Esophagus squamous epithelium (tissue), 5 donors: ENCODE measurements at places on chromosomes 7 and 10.

DNA sequence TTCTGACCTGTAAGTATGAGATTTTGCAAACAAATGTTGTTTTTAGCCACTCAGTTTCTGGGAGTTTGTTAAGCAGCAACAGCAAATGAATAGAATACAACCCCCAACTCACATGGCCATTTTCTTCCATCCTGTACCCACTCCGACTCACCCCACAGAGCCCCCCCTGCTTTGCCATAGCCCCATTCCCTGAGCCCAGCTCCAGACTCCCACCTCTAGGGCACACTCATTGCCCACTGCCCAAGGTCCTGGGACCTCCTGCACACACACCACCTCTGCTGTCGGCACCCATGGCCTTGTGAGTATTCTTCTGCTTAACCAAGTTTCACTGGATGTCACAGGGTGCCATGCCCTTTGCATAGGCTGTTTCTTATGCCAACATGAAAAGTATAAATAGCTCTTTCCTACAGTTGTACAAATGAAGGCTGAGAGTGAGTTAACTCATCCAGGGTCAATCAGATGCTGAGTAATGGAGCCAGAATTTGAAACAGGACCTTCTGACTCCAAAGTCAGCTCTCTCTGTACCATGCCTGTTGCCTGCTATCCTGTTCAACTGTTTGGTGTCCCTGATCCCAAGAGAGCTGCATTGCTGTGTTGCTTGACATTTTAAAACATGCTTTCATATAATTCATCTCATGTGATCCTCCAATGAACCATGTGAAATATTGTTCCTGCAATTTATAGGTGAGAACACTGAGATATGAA, 367.8 kb upstream of the ZMIZ1 start:
- no peak for DNase-seq

DNA sequence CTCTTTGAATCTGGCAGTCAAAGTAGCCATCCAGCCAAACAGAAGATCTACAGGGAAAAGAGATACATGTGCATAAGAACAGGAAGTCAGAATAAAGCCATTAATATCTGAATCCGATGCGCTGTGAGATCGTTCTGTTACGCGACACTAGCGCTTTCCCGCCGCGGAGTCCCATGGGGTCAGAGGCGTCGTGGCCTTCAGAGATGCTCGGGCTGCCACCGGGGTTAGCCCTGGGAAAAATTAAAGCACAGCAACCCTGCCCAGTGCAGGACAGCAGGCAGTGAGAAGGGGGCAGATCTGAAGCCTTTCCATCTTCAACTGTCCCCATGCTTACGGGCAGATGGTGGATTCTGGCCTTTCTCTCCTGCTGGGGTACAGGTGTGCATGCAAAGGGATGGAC, 225.6 kb upstream of the MGMT start:
- DNase-seq: no peak

DNA sequence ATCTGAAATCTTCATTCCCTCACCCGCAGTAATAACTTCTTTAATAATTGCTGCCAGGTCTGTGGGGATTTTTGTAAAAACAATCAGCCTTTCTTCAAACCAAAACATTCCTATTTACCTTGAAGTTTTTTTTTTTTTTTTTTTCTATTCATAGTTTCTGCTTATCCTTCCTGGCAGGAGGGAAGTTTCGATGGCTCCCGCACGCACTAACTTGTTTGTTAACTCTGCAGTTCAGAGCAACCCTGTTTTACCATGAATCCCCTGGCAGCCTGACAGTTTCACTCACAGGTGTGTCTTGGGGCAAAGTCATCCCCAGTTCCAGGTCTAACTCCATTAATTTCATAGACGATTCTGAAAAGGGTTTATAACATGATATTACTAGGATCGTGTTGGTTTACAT, 149.3 kb downstream of the KLF6 start:
- DNase-seq: no peak

- no peak for DNase-seq
Observed at GRCh38 chr10:119526621-119527592, 15.6 kb downstream of the RGS10 start.

DNA sequence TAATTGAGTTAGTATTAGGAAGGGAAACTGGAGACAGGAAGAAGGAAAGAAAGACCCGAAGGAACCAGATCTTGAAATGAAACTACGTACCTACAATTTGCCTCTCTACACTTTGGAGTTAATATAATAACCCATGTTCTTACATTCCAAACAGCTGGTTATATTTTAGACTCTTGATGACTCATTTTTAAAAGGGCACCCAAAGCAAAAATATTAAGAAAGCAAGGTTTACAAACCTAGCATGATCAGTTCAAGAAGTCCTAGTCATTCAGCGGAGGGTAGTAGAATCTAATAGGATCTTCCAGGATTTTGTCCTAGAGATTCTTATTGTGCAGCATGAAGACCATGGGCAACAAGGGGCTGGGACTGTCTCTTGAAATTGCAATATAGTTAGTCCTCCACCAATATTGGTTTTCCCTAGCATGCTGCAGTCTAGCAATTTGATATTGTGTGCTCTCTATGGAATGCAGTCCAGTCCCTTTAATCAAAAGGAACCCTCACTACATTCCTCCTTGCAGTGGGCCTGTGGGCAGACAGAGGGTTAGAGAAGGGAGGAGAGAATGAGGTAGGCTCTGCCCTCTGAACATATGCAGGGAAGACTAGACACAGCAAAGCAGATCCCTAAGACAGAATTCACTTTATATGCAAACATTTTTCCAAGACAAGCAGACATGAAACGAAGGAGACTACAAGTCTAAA, 230.3 kb downstream of the INHBA start:
- DNase-seq: no peak

DNA sequence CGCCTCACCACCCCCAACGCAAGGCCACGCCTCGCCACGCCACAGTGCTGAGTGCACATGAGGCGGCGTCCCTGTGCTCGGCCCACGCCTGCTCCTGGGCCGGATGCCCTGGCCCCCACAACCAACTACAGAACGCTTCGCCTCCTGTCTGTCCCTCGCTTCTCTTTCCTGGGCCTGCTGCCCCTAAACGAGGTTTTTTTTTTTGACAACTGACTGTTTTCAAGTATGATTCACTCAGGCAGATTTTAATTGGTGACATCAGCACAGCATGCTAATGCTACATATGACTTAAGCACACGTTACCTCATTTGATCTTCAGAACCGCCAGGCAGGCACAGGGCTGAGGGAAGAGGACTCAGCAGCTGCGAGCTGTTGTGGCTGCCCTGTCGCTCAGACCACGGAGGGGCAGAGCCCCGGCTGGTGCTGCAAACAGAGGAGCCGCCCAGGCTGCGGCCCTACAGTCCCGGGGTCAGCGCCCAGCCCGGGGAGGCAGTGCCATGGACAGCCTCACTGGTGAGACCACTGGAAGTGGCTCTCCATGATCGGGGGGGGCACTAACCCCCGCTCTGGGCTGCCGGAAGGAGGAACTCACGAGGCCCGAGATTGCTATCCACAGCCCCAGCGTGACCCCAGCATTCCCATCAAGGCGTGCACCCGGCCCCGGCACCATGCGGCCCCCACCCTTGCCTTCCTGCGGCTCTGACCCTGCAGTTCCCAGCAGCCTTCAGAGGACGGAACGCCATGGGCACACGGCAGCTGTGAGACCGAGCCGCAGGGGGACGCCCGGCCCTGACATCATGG, 212.8 kb downstream of the MAD1L1 start:
- DNase-seq: peak; percentile 17

- no peak for DNase-seq
Observed at GRCh38 chr7:132183781-132184380, 392.4 kb downstream of the PLXNA4 start.

DNA sequence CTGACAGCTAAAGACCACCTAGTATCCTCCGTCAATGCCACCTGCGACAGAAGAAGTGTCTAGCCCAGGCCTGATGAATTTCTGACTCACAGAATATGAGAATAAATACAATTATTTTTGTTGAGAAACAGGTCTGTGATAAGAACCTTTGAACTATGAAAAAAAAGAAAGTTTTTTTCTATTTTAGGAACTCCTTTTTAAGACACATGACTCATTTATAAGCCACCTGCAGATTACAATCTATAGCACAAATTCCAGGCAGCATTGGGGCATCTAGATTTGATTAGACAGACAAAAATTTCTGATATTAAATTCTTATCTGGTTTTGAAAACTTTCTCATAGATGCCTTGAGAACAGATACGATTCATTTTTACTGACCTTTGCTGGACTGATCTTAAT, 256.7 kb upstream of the LYZL1 start:
- DNase-seq: no peak

DNA sequence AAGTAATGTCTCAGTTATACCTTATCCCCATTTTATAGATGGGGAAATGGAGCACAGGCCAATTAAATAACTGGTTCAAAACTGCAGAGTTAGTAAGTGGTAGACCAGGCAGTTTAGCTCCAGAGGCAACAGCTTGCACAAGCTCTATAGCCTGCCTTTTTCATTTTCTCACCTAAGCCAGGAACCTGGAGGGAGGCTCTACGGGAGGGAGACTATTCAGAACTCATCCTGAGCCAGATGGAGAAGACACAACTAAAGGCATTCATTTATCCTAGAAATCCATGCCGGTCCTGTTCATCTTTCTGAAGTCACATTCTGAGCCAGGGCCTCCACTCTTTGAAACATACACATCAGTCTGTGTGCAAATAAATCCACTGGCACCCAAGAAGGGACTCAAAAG, 103.2 kb downstream of the CALN1 start:
- no peak for DNase-seq

- DNase-seq: no peak
Observed at GRCh38 chr7:55157764-55158105, 138.9 kb downstream of the EGFR start.

GRCh38 chr10:116053910-116054309, 219.1 kb downstream of the GFRA1 start:
- DNase-seq: no peak

DNA sequence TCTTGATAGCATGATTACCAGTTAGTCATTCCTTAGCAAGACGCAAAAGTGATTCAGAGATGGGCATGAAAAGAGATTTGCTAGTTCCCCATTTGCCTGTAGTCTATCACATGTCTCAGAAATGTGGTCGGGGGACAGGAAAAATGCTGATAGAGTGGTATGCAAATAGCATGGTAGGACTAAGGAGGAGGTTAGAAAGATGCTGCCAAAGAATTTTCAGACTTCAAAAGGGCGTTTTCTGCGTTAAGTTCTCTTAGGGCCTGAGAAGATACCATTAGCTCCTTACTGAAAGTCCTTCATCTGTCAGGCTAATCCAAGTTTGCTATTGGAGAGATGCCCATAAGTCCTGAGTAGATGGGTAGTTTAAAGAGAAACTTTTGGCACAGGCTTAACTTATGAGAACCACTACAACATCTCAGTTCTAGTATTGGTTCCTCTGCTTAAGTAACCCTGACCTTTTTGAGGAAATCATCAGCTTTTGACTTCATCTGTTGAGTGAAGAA, 2.7 kb downstream of the CALD1 start:
- no peak for DNase-seq

DNA sequence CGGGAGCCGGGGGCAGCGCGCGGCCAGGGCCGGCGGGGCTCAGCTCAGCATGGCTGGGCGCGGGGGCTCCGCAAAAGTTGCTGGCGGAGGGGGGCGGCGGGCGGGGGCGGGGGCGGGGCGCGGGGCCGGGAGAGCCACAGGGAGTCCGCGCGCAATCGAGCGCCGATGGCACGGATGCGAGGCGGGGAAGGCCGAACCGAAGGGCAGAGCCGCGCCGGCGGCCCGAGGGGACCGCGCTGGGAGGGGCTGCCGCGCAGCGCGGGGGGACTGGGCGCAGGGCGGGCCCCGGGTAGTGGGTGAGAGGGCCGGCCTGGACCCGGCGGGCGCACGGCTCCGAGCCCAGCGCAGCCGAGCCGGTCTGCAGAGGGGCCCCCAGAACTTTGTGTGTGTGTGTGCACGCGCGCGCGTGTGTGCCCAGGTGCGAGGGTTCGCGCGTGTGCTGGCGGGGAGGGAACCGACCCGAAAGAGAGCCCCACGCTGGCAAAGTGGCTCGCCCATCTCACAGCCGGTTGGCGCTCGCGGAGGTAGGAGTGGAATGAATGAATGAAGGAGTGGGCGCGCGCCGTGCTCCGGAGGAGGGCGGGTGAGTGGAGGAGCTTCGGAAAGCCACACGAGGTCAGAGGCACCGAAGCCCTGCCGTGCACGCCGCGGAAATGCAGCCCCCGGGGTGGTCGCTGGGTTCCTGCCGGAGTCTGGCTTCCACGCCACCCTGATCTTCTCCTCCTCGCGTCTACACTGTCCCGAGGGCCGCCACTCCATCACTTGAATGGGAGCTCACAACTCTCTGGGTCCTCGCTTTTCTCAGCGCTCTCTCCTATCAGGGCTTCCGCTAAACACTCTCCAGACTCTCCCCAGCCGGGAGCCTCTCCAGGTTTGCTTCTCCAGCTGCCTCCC, at the start of gene HIPK2:
TSS of gene HIPK2 (minus strand) at position 51 of the 894 bp plus-strand sequence. CDS start 375 bp downstream, outside the sequence.
- DNase-seq: peak; percentile 15

DNA sequence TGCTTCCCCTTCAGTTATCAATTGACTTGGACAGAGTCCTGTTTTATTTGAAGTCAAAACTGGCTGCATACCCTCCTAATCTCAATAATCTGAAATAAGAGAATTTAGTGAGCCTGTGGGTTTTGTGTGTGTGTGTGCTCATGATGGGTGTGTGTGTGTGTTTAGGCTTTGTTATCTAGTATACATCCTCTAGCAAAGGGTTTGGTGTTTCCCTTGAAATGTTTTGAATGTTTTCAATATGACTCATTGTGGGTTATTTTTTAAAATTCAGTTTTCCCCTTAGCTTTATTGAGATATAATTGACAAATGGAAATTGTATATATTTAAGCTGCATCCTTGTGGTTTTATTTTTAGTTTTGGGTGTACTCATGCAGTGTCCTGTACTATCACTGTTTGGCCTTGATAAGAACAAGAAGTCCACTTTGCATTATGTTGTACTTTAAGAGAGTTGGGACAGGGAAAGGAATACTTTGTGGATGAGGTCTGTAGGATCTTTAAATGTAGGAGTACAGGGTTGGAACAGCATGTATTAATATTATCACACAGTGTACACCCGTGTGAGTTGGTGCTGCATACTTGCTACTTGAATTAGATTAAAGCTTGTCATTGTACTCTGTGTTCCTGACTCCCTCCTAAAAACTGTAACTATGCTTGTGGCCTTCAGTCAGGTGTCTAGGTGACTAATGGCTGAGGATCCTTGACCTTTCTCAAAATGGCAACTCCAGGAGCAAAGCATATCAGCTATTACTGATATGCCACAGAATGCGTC, 58.3 kb downstream of the VCL start:
- no peak for DNase-seq

- no peak for DNase-seq
Observed at GRCh38 chr10:22700489-22700888, 13.9 kb downstream of the PIP4K2A start.

DNA sequence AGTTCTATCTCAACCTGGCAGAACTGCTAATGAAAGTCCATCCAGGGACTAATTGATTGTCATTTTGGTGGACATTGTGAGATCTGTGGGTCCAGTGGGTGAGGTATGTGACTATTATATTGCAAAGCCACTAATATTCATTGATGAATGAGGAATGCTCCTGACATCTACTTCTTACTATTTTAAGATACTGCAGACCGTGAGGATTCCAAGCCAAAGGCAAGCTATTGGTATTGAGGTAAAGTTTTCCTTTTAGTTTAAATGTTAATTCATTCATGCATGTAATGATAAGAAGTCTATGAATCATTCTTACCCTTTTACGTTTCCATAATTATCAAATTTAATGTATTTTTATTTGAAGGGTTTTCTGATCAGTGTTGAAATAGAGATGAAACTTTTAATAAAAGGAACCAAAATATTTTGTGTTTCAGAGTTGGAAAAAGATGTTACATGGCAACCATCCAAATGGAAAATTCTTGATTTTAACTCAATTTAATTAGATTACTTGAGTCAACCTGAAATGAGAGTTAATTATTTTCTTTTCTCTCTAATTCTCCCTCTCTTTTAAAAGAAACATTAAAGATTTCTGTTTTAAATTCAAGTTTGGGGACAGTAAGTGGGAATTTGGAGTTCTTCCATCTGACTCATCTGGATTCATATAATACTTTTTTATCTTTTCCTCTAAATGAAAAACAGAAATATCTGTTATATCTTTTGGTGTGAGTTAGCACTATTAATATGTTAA, 39.6 kb downstream of the NUP205 start:
- DNase-seq: no peak
